Skeletal muscle cell (primary cell): ENCODE measurements at places on chromosomes 13 and 19.

DNA sequence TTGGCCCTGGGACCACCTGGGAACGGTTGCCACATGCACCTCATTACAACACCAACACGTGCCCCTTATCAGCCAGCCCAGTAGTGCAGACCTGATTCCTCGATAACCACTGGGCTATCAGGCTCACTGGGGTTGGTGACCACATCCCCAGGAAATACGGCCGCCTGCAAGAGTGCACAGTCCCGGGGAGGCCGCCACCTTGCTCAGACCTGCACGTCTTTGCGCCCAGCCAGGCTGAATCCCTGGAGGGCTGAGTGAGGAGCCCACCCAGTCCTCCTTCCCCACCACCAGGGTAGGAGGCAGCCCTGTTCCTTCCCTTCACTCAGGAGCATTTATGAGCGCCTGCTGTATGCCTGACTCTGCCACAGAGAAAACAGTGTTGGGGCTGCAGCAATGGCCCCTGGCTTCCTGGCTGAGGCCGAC lies 67.8 kb downstream of the CEBPG start:
- DNase-seq, result no peak

- DNase-seq, result peak; percentile 11
Observed at GRCh38 chr19:16470911-16471811, 609 bp downstream of the EPS15L1 start.

DNA sequence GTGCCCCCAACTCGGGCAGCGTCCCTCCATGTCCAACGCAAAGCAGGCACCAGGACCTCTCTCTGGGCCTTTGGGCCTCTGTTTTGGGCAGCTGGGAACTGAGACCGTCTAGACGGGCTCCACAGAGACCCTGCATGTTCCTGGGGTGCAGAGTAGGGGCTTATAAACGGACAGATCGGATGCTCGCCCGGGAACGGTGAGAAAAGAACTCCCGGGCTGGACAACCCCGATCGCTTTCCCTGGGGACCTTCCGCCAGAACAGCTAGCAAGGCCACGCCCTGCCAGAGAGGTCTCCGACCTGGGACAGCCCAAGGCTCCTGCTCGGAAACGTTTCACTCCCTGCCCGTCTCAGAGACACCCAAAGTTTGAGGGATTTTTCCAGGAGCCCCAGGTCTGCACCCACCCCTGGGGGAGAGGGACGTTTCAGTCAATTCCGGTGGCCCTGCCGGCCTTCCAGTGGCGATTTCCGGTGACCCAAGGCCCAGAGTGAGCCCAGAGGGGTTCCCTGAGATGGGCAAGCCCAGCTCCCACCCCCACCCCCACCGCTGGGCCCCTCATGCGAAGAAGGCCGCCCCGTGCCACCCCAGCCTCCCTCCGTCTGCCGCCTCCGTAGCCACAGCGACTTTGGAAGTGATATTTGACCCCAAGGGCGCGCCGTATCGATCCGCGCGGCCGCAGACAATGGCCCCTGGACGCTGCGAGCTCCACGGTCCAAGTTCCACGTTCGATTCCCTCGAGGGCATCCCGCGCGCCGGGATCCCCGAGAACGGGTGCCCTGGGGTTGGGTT lies 1.7 kb downstream of the NR2F6 start:
- no peak for DNase-seq

GRCh38 chr19:18855647-18856384 lies 24.1 kb downstream of the UPF1 start:
- no peak for DNase-seq

DNA sequence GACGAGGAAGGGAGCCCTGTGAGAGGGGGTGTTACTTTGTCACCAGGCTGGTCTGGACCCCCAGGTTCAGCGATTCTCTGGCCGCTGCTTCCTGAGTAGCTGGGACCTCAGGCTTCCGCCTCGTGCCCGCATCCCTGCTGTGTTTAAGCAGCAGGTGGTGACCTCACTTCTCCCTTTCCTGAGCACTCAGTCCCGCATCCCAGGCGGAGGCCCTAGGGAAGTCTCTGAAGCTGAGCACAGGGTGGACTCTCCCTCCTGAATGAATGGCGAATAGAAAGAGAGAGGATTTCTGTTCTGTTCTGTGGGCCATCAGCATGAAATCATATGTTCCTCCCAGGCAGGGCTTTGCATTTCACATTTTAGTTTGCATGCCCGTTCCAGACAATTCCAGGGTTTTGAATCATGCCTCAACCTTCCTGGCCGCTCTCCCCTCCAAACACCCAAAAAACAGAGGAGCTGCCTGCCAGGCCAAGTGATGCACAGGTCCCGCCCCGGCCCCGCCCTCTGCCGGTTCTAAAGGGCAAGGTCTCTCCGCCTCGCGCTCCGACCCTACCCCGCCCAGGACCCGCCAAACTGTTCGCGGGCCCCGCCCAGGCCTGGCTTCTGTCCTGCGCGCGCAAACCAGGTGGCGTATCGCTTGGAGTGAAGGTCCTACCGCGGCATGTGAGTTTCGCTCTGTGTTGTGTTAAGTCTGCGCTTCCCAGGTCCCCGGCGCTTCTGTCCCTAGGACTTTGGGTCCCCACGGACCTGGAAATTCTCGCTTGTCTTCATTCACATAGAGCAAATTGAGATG lies 35.1 kb upstream of the ZNF808 start:
- DNase-seq, result no peak

GRCh38 chr13:48975101-48975855 lies 434 bp upstream of the FNDC3A start:
- no peak for DNase-seq

DNA sequence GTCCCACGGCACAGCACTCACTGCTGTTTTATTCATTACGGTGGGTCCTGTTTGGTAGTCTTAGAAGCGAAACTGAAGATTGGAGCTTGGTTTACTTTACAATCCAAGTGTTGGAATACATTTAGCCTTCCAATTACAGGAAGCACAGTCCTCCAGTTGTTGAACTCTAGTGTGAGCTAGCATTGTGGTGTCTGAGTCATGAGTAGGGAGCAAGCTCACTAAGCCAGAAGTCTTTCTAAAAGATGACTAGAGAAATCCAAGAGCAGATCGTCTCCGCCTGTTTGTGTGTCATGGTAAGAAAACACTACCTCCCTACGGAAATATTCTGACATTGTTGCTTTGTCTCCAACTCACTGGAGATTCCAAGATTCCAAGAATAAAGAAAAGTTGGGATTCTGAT lies 10.1 kb upstream of the SHISA2 start:
- DNase-seq, result peak; percentile 72

GRCh38 chr13:33050161-33050560 lies 33.9 kb downstream of the KL start:
- no peak for DNase-seq

DNA sequence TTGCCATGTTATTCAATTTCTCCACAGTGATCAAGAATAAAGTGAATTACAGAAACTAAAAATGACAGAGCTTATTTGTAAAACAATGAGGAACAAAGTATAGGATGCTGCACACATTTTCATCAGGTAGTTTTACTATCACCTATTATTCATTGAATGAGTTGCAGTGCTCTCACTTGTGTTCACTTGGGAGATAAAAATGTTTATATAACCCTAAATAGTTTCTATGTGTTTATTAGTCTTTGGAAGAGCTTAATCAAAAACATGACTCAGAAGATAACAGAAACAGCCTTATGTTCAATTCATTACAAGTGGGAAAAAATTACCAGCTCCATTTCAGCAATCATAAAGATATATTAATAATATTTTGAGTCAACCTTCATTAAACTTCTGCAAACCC lies 796.2 kb downstream of the SLITRK1 start:
- DNase-seq, result no peak

DNA sequence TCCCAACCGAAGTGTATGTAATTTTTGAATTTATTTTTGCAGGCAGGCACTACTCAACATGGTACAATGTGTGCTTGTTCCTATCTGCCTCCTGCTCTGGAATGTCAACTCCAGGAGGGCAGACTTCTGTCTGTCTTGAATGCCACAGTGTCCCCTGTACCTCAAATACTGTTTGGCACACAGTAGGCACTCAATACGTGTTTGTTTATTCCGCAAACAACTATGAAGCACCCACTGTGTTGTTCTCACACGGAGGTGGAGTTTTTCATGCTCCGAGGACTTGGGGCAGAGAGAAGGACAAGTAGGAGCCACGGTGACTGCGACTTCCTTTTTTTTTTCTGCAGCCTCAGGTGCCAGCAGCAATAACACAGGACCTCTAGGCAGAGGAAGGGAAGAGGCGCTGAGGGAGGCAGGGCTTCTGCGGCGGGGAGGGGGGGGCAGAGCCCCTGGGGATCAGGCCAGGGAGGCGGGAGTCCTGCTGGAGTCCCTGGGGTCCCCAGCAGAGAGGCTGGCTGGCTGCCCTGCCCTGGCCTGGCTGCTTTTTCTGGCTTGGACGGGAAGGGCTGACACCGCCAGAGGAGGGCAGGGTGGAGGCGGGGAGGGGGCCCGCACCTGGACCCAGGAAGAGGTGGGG lies 29.3 kb upstream of the TNFAIP8L1 start:
- no peak for DNase-seq

GRCh38 chr13:78497702-78498355 lies 105.5 kb downstream of the POU4F1 start:
- no peak for DNase-seq

DNA sequence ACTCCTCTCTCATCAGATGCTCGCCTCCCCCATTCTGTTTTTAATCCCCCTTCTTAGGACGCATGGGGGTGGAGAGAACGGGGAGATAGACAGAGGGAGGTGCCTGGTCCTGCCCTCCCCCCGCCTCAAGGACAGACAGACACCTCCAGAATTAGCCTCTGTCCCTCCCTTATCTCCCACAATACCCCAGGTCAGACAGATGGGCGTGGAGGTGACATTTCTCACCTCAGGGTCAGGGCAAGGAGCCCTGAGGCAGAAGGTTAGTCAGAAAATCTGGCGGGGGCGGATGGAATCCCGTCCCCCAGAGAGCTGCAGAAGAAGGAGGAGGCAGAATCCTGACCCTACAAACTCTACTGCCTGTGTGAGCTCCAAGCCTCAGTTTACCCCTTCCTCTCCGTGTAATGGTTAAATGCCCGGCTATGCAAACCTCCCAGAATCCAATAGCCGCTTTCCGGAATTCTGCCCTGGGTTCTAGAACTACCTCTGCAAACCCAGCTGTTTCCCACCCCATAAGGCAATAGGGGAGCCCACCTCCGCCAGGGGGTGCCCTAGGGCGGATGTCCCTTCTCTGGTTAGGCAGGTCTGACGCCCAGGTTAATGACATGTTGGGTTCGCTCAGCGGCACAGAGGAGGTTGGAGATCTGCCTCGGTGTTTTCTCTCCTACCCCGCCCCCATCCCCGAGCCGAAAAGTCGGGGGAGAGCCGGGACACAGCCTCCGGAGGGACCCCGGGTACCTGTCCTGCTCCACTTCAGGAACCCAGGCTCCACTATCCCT lies 900 bp downstream of the PPP1R13L start:
- DNase-seq, result no peak

DNA sequence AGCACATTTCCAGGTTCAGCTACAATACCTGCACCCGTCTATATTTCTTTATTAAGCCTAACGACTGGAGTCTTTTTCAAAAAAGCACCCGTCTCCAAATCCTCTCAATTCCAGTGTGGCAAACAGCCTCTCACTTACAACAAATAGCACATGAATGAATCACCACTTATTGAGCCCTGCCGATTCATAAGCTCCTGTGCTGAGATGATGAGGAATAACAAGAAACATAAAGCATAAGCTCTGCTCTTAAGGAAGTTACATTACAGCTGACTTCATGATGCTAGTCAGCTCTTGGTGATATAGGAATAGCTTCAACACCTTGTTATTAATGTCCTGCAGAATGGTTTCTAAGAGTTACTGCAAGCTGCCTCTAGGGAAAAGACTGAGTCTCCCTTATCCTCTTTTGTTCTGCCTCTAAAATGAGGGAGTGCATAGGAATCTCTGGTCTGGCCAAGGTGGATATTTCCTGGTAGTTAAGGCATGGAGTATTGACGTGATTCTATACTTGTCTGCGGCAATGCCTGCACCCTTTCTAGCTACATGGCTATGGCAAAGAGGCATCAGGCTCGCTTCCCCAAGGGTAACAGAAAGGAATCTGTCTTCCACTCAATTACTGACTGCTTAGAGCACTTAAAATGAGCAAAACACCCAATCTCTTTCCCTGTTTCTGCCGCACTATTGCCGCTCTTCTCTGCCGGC lies 195.7 kb downstream of the KLF12 start:
- DNase-seq, result peak; percentile 84

- no peak for DNase-seq
Observed at GRCh38 chr13:20673715-20674114, 29.8 kb upstream of the IL17D start.

DNA sequence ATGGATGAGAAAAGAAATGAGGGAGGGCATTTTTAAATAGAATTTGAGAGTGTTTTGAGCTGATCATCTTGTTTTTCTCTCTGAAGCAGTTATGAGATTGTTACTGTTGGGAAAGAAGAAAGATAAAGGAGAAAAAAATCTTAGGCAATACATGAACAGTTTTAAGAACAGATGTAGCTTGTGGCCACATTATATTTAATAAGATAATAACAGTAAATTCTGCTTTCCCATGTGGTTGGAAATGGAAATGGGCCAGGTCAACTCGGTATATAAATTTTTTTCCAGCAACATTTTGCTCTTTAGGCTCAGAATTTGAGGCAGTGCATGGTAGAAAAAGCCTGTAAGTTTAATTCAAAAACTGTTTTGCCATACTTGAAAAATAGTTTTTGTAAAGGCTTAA lies 118.7 kb downstream of the POSTN start:
- no peak for DNase-seq

GRCh38 chr13:110854866-110855265 lies 60.0 kb downstream of the ANKRD10 start:
- no peak for DNase-seq

DNA sequence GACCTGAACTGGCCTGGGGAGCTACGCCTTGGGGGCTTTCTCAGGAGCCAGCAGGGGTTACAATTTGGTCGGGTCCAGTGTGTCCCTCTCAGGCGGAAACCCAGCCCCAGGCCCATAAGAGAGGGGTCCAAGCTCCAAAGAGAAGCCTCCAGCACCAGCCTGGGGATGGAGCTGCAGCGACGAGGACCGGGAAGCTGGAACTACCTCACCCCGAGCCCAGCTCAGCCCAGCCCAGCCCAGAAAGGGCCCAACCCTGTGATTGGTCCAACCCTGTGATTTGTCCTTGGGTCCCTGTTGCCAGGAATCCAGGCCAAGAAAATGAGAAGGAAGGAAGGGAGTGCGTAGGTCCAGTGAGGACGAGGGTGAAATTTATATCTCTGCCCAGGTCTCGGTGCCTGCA lies 24.1 kb downstream of the CLEC4M start:
- no peak for DNase-seq

GRCh38 chr13:30774214-30774730 lies 38.9 kb downstream of the ALOX5AP start:
- DNase-seq, result no peak

- no peak for DNase-seq
Observed at GRCh38 chr19:4368128-4368820, 24.9 kb downstream of the MPND start.

GRCh38 chr19:57687363-57688010 lies 5.7 kb downstream of the ZNF551 start:
- no peak for DNase-seq
